NCI-H1417 treated with DMSO at 0.1 percent for 48 hours (cell line): ENCODE measurements at places on chromosomes 2 and 18.

DNA sequence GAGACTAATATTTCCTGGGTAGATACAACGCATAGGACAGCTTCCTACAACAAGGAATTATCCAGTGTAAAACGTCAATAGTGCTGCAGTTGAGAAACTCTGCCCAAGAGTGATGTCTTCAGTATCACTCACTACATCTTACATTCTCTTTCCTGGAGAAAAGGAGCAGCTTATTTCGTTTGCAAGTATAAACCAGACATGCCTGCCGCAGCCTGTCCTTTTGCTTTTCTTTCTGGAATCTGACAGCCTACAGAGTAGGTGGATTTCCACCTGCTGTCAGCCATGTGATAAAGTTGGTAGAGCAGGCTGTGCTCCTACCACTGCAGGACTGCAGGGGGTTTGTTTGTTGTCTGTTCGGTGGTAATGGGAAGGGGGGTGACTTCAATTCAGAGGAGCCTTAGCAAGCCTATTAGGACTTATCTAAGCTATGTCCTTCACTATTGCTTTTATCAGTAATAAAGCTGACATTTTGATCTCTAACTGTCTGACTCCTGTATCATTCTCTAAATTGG lies 439.1 kb downstream of the GRB14 start:
- DNase-seq, result no peak

GRCh38 chr2:86631846-86632485 lies 8.3 kb upstream of the RNF103 start:
- DNase-seq, result no peak

GRCh38 chr18:65704046-65704445 lies 46.8 kb upstream of the CDH7 start:
- no peak for DNase-seq

GRCh38 chr2:174181368-174181767 lies 67.0 kb downstream of the OLA1 start:
- no peak for DNase-seq

- DNase-seq, result no peak
Observed at GRCh38 chr18:64167408-64167925, 18.6 kb upstream of the LINC00305 start.

- DNase-seq, result no peak
Observed at GRCh38 chr2:136062066-136062837, 55.7 kb downstream of the CXCR4 start.

GRCh38 chr18:32661486-32662299 lies 111.1 kb downstream of the KLHL14 start:
- no peak for DNase-seq
